Stimulated activated CD4-positive, alpha-beta T cell treated with anti-CD3 and anti-CD28 coated beads, Interleukin-4, amount 100 ng/mL, for 48 hours (primary cell): ENCODE measurements at places on chromosomes 5 and 9.

GRCh38 chr5:56534102-56534829 is 281.1 kb upstream of the MAP3K1 start:
- DNase-seq: peak; percentile 9

DNA sequence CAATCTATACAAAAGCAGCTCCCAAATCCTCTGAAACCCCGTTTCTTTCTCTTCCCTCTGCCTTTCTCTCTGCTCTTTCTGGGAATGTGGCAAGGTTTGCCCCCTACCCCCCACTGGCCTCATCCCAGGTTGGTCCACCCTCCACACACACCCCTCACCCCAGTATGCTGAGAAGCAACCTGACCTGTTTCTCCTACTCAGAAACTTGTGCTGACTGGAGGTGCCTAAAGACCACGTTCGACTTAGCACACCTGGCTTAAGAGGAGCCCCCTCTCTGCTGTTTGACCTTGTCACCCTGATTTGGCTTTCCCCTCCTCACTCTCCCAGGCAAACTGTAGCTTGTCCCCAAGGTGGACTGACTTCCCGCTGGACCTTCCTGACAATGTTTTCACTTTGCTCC is 1.1 kb upstream of the SEPTIN8 start:
- no peak for DNase-seq

DNA sequence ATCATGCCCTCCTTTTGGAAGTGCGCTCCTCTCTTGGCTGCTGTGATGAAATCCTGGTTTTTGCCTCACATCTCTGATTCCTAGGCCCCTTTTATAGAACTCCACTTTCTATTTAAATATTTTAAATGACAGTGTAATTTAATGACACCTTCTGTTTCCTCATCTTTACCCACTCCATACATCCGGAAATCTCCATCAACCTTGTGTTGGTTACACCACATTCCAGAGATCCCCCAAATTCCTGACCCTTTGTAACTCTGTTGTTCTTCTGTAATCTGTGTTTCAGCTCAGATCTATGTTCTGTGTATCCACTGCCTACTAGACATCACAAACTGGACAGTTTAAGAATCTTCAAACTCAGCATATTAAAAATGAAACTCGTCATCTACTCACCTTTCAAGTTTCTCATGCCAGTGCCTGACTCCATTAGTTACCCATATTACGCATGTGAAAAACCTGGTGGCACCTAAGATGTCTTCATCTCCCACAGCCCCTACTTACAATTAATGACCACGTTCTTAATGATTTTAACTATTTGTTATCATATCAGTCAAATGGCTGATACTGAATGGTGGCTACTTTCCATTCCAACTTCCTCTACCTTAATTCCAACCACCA is 25.1 kb downstream of the PARP8 start:
- DNase-seq: no peak

DNA sequence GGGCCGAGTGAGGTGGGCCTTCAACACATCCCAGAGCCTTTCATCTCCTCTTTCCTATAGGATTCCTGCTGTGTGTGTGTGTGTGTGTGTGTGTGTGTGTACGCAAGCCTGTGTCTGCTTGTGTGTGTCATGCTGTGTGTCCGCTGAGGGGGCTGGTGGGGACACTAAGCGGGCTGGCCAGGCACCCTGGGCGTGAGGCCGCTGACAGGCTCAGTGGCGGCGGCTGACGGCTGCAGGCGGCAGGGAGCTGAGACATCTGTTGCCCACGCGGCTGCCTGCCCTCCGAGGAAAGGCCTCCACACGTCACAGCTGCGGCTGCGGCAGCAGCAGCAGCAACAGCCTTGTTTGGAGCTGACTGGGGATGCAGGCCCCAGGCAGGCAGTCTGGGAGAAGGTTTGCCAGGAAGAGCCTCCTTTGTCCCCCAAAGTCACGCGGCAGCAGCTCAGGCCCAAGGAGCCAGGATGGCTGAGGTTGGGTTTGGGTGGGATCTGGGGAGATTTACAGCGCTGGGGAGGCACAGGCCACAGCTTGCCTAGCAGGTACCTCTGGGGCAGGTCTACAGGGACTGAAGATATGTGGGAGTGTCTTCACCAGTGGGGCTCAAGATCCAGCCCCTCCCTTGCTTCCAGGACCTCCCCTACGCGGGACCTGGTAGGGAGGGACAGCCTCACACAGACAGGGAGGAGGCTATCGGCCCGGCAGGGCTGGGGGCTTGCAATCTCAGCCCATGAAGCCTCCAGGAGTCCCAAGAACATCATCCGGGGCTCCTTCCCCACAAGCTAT is 1.8 kb downstream of the PDLIM4 start:
- DNase-seq: no peak

DNA sequence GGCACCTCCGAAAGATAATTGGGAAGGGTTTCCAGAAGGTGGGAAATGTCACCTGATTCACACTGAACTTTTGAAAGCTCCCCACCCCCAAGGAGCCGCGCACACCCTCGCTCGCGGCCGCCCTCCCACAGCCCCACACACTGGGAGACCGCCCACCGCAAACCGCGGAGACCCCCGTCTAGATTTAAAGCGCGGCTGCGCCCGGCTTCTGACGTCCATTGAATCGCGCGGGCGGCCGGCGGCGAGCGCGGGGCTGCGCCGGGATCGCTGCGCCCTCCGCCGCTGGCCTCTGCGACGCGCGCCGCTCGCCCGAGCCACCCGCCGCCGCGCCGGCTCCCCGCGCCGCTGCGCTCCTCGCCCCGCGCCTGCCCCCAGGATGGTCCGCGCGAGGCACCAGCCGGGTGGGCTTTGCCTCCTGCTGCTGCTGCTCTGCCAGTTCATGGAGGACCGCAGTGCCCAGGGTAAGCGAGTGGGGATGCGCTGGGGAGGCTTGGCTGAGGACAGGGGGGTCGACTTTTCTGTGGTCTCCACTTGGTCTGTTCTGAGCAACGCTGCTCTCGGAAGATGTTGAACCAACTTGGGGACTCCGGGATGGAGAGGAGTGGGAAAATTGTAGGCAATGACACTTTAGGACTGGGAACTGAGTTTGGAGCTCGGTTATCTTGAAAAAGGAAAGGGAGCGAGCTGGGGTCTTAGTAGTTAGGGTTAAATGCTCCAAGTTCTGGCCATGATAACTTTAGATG is at the start of gene FST:
TSS of gene FST (plus strand) at position 214 of the 743 bp plus-strand sequence. CDS start at position 377, 163 bp downstream.
- peak; percentile 2 for DNase-seq

DNA sequence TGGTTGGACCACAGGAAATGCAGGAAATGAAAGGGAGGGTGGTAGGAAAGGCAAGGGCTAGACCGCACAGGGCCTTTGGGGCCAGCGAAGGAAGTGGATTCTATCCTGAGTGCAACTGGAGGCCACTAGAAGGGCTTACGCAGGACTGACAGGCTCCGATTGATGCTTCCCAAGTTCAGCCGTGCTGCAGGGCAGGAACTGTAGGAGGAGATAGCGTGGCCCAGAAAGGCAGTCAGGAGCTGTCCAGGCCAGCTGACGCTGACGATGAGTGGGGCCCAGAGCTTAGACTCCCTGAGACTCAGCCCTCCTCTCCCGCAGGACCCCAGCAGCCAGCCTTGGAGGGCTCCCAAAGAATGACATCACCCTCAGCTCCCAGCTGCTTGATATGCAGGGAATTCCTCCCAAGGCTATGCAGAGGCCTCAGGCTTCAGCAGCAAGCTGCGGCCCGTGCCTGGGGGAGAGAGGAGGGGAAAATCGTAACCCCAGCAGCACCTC is 48.8 kb downstream of the KCNIP1 start:
- DNase-seq: no peak

- DNase-seq: no peak
Measured at GRCh38 chr5:100516285-100516684, 18.9 kb upstream of the FAM174A start.
